Stimulated activated CD8-positive, alpha-beta memory T cell treated with anti-CD3 and anti-CD28 coated beads, Interleukin-15, amount 100 ng/mL, for 48 hours (primary cell): ENCODE measurements at places on chromosomes 16 and 17.

DNA sequence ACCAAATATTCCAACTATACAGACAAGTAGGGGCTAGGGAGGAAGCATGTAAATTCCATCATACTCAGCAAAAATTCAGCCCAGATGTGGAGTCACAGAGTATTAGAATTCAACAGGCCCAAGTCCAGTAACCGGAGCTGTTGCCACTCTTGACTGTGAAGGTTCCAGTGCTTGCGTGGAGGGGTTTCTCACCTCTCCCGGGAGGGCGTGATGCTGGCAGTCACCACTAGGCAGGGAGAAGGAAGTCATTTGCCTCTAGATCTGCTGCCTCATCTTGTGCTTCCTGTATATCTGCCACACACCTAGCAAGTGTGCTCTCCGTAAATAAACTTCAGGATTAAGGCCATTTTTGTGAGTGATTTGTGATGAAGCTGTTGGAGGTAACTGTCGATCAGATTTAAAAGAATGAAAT, 1.0 kb upstream of the CKLF start:
- DNase-seq = peak; percentile 51

DNA sequence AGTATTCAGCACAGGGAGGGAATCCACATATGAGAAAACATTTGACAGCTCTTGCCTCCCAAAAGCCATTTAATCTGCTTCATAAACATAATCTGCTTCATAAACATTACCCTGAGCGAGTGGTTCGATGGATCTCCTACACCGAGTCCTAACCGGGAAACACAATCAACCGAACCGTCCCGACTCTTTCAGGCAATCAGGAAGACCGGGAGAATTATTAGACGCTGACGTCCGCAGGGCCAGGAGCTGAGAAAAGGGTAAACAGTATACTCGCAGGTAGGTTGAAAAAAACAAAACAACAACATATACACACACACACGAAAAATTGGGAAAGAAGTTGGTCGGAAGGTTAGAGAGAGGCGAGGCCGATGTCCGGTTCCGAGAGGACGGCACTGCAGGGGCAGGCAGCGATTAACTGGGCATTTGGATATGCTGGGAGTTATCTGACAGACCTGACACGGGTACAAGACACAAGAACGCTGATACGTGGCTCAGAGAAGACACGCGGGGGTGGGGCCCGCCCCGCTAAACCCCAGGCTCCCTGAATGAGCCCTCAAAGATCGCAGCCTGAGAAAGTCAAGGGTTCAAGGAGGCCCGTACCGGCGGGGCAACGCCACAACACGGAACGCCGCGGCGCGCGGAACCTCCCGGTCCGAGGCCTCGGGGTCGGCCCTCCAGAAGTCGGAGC, 585 bp downstream of the AP1G1 start:
- DNase-seq = peak; percentile 39

DNA sequence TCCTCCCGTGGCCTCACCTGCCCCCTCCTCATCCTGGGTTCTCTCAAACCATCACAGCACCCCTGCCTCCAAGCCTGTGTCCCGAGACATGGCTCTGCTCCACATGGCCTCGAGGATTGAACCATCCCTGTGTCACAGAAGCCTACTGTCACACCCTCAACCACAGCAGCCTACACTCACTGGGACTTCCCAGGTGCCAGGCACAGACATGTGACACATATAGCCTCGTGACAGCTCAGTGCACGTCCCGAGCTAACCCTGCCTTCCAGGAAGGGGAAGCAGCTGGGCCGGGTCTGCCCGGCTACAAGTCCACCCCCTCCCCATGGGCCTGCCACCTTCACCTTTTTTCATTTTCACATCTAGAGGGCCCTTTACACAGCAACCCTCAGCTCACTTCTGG, 238.3 kb downstream of the CPPED1 start:
- no peak for DNase-seq

- no peak for DNase-seq
Observed at GRCh38 chr17:65433157-65433556, 128.3 kb downstream of the AXIN2 start.

DNA sequence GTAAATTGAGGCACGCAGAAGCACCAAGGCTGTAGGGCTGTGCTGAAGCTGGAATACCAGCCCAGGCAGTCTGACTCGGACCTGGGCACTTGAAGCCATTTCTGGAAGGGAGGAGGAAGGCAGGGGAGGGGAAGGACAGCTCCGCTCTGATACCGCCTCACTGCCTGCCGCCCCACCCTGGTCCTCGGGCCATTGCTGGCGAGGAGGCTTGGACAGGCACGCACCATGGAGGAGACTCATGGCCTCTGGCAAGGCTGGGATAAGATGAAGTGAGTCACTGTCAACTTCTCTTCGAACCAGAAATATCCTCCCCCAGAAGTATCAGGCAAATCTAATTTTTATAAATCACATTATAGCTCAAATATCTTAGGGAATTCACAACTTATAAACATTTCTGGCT, 81.3 kb downstream of the SDK2 start:
- no peak for DNase-seq

DNA sequence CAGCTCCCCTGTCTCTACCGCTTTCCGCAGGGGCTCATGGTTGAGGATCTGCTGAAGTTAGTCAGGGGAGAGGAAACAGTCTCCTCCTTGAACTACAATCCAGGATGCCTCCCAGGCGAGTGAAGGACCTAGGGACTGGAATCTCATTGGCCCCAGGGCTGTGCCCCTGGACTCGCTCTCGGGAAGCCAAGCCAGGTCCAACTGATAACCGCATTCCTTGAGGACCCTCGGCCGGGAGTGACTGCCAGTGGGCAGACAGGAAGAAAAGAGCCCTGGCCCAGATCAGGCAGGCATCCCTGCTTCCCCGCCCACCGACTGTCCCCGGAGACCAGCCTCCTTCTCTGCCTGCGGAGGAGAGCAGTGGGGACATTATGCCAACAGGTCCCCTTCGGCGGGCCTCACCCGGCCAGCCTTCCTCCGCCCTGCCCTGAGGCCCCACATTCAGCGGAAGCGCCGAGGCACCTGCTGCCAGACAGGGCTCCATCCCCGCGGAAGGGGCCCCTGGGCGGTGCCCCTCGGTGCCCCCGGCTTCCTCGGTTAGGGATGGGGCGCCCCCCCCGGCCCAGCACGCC, 776 bp downstream of the LRRC75A start:
- peak; percentile 7 for DNase-seq

DNA sequence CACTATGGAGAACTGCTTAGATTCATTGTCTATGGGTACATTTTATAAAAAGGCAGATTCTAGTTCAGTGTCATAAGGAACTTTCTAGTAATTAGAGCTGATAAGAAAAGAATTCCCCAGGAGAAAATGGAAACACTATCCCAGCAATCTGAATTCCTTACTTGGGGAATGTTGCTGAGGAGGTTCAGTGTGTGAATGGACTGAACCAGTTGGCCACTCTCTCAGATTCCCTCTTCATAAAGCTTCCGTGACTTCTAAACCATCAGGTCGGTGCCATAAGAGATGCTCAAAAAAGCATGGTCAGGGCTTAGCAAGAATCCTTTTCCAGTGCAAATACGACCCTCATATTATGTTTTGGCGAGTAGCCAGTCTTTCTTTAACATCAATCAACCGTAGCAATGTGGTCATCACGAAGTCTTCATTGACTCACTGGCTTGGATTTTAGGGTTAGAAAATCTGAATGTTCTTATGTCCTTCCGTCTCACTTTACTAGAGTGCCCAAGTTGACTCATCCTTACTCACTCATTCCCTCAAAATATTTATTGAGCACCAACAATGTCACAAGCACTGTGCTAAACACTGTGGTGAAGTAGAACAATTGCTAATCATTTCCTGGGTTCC, 102.7 kb upstream of the HLF start:
- DNase-seq = no peak

DNA sequence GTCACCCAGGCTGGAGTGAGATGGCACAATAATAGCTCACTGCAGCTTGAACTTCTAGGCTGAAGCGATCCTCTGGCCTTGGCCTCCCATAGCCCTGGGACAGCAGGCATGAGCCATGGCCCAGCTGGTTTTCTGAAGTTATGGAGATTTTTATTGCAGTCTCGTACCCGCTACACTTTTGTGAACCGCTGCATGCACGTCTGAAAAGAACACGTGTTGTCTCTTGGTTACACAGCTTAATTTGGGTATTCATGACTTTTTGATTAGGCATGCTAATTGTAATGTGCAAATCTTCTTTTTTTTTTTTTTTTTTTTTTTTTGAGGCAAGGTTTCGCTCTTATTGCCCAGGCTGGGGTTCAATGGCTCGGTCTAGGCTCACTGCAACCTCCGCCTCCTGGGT, 13.4 kb downstream of the SLC25A10 start:
- DNase-seq = no peak

DNA sequence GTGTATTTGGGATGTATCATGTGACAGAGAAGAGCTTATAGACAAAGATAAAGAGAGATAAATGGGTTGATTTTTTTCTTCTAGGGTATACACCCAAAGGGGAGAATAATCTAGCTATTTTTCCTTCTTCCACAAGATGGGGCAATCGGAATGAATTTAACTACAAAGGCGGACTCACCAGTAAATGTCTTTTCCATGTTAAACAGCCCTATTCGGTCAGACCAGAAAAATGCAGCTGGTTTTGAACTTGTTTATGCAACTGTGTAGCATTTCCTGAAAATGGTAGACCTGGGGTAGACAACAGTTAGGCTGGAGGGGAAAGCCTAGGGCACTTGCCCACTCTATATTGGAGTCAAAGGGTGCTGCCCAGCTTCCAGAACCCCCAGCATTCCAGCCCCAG, 477.1 kb downstream of the TOX3 start:
- DNase-seq = no peak

DNA sequence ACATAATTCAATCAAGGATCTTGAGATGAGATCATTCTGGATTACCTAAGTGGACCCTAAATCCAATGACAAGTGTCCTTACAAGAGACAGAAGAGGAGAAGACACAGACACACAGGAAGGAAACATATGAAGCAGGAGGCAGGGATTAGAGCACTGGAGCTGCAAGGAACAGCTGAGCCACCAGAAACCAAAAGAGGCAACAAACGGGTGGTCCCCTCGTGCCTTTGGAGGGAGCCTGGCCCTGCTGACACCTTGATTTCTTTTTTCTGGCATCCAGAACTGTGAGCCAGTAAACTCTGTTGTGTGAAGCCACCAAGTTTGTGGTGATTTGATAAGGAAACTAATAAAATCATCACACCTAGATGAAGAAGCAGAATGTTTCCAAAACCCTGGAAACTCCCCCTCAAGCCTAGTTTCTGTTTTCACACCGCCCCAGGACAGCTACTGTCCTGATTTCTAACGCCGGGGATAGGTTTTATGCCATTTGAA, 115.2 kb downstream of the PITPNC1 start:
- DNase-seq = no peak

- no peak for DNase-seq
Observed at GRCh38 chr17:81563861-81564586, 11.9 kb upstream of the FAAP100 start.
